ENCODE measurements at places on chromosomes 6 and 20. TPM values are rescaled to one million over a fixed set of nuclear protein-coding genes. Genes with fewer than 3 reads are reported as not detected.

Gene CLIC5
- total RNA-seq, result 6.6 TPM

- H3K36me3 ChIP-seq, result peaks cover 37% of the 10 kb centered on the region
- no peaks in the 10 kb centered on the region for H3K27me3 ChIP-seq
- H3K27ac ChIP-seq, result peak overlapping the region; percentile 68
- peaks cover 42% of the 10 kb centered on the region for H3K4me1 ChIP-seq
- H3K4me3 ChIP-seq, result no peak overlapping the region
Measured at GRCh38 chr20:50953196-50953595, 5.1 kb downstream of the DPM1 start.

DNA sequence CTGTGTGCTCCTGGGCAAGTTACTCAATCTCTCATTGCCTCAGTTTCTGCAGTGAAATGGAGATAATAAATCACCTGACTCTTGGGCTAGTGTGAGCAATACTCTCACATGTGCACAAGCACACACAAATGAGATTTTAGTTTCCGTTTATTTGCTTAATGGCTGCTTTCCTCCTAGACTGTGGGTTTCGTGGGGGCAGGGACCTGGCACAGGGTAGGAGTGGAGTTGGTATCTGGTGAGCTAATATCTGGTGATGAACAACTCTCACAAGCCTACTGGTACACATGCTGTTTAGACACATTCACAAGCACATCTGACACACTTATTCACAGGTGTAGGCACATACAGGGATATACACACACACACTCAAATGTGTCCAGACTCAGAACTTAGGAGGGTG, 73.8 kb downstream of the TOX2 start:
- peak overlapping the region; percentile 20 for H3K4me3 ChIP-seq
- H3K4me1 ChIP-seq, result peaks cover 51% of the 10 kb centered on the region
- H3K36me3 ChIP-seq, result peaks cover 2% of the 10 kb centered on the region
- no peaks in the 10 kb centered on the region for H3K27me3 ChIP-seq
- no peak overlapping the region for H3K27ac ChIP-seq

DNA sequence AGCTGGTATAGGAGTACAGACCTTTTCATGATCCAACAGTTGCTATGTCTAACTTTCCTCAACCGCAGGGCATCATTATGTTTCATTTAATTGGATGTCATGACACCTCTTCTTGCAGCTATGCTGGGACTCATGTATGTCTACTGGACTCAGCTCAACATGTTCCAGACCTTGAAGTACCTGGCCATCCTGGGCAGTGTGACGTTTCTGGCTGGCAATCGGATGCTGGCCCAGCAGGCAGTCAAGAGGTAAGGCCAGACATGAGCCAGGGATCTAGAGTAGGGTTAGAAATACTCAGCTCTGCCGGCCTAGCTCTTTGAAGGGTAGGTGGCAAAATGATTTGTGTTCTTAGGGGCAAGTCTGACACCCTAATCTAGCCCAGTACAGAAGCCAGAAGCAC, 25.2 kb downstream of the GHRH start:
- no peaks in the 10 kb centered on the region for H3K4me1 ChIP-seq
- H3K4me3 ChIP-seq, result no peak overlapping the region
- H3K27me3 ChIP-seq, result no peaks in the 10 kb centered on the region

DNA sequence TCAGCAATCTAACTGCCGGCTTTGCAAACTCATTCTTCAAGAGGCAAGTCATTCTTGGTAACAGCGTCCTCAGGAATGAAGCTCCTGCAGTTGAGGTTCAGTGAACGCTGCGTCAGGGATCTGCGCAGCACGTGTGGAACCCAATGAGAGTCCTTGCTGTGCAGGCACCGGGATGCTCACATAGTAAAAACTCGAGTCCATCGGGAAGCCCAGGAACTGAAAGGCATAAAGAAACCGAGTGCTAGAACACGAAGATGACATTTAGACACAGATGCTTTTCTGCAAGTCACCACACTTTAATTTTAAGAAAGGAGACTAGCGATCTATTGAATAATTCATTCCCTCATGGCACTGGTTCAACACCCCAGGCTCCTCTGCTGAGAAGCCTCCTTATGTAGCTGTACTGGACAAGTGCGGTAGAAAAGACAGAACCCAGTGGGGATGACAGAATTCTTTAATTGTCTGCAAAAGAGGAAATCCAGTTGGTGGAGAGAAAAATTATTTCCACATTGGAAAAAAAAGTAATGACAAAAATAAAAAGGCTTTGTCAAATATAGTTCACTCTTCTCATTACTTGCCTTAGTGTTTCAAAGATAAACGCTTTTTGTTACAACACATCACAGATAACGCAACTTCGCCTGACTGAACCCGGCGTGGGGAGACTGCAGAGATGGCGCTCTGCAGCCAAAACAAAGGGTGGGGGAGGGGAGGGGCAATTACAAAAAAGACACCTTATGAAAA, 1.9 kb upstream of the AFDN start:
- peaks cover 57% of the 10 kb centered on the region for H3K27me3 ChIP-seq
- H3K4me1 ChIP-seq, result peaks cover 29% of the 10 kb centered on the region
- no peak for DNase-seq
- H3K4me3 ChIP-seq, result peak overlapping the region; percentile 40

Data from activated T-cell treated with anti-CD3 and anti-CD28 coated beads, Interleukin-2, amount 50 U/mL, for 72 hours (primary cell).